ENCODE measurements at places on chromosomes 5 and 9. TPM values are rescaled to one million over a fixed set of nuclear protein-coding genes. Genes with fewer than 3 reads are reported as not detected.

- DNase-seq = no peak
- no peaks in the 10 kb centered on the region for H3K36me3 ChIP-seq
- H3K27ac ChIP-seq = no peak overlapping the region
- H3K27me3 ChIP-seq = peaks cover 27% of the 10 kb centered on the region
- peaks cover 6% of the 10 kb centered on the region for H3K4me1 ChIP-seq
Measured at GRCh38 chr5:67774267-67774552, 441.3 kb upstream of the PIK3R1 start.

GRCh38 chr9:134301387-134302129 lies 24.7 kb upstream of the RXRA start:
- no peak overlapping the region for H3K4me3 ChIP-seq
- peaks cover 12% of the 10 kb centered on the region for H3K27me3 ChIP-seq
- H3K4me1 ChIP-seq = peaks cover 17% of the 10 kb centered on the region
- DNase-seq = peak; percentile 65
- no peaks in the 10 kb centered on the region for H3K36me3 ChIP-seq
- no peak overlapping the region for H3K27ac ChIP-seq

DNA sequence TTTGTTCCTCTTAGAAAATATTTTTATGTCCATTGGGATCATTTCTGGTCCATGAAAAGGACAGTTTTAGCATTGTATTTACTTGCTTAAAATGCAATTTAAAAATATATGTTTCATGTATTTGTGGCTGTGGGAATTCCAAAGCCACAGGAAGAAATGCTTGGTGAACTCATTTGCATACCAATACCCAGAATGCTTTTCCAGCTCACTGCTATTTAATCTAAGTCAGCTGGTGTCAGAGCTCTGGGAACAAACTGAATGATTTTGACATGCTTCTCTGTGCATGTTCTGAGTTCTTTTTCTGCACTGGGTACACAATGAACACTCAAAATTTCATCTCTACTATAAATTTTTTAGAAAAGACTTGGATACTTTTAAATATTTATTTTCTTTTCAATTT lies 482.8 kb upstream of the ARRDC3 start:
- no peak overlapping the region for H3K27ac ChIP-seq
- no peaks in the 10 kb centered on the region for H3K36me3 ChIP-seq
- no peak for DNase-seq
- no peak overlapping the region for H3K4me3 ChIP-seq
- H3K27me3 ChIP-seq = no peaks in the 10 kb centered on the region

GRCh38 chr5:171957591-171958251 lies 48.7 kb downstream of the FBXW11 start:
- H3K36me3 ChIP-seq = peaks cover 7% of the 10 kb centered on the region
- peak overlapping the region; percentile 61 for H3K4me3 ChIP-seq
- DNase-seq = peak; percentile 60
- peak overlapping the region; percentile 74 for H3K27ac ChIP-seq
- no peaks in the 10 kb centered on the region for H3K27me3 ChIP-seq
- H3K4me1 ChIP-seq = peaks cover 78% of the 10 kb centered on the region

DNA sequence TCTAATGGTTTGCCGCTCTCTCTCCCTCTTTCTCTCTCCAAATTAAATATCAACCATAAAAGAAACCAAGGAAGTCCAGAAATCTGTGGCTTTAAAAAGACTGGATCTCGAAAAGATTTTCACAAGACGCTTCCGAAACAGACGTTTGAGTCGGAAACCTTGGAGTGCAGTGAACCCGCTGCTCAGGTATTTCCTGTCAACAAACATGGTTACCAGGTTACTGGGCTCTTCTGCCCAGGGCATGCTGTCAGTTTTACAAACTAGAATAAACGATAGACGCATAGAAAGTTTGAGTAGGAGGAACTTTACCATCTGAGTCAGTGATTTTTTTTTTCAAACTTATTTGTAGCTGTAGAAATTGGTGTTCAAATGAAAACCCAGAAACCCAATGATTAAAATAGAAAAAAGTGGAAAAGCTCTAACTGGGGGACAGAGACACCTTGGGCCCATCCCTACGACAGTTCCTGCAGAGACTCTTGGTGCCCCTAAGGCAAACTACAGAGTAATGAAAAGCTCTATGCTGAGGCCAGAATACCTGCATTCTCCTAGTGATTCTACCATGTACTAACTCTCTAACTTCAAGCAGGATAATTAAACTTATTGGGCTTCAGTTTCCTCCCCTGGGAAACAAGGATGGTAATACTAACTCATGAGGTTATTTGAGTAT lies 90.0 kb downstream of the DOCK8 start:
- no peak overlapping the region for H3K4me3 ChIP-seq
- H3K27me3 ChIP-seq = no peaks in the 10 kb centered on the region
- peak; percentile 17 for DNase-seq

- H3K4me3 ChIP-seq = no peak overlapping the region
- no peaks in the 10 kb centered on the region for H3K4me1 ChIP-seq
- H3K36me3 ChIP-seq = no peaks in the 10 kb centered on the region
Measured at GRCh38 chr9:36803961-36804360, 230.1 kb downstream of the PAX5 start.

DNA sequence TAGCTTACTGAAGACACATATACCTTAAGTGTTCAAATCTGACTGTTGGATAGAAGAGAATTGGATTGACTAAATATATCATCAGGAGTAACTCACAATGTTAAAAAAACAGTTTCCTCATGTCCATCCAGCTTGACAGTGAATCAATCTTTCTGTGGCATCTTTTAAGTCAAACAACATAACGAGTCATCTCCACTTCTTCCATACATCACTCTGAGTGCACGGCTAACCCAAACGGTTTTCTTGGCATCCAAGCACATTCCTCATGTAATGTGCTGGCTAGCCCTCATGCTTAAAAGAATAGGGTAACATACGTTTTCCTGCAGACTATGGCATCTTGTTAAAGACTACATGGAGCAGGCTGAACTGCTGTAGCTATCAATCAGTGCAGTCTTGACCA lies 291.5 kb upstream of the TRPC7 start:
- H3K4me3 ChIP-seq = no peak overlapping the region
- no peak for DNase-seq
- no peaks in the 10 kb centered on the region for H3K4me1 ChIP-seq
- H3K36me3 ChIP-seq = no peaks in the 10 kb centered on the region

- no peak overlapping the region for H3K27ac ChIP-seq
- no peaks in the 10 kb centered on the region for H3K4me1 ChIP-seq
- H3K36me3 ChIP-seq = peaks cover 2% of the 10 kb centered on the region
- no peak for DNase-seq
- no peak overlapping the region for H3K4me3 ChIP-seq
- no peaks in the 10 kb centered on the region for H3K27me3 ChIP-seq
Measured at GRCh38 chr5:8577792-8578191, 708.8 kb downstream of the MTRR start.

GRCh38 chr5:131460867-131461572 lies 174.0 kb downstream of the RAPGEF6 start:
- H3K27me3 ChIP-seq = no peaks in the 10 kb centered on the region
- peaks cover 41% of the 10 kb centered on the region for H3K4me1 ChIP-seq

GRCh38 chr5:31965227-31965626 lies 208.9 kb downstream of the GOLPH3 start:
- H3K4me3 ChIP-seq = no peak overlapping the region
- no peaks in the 10 kb centered on the region for H3K4me1 ChIP-seq
- no peaks in the 10 kb centered on the region for H3K27me3 ChIP-seq

DNA sequence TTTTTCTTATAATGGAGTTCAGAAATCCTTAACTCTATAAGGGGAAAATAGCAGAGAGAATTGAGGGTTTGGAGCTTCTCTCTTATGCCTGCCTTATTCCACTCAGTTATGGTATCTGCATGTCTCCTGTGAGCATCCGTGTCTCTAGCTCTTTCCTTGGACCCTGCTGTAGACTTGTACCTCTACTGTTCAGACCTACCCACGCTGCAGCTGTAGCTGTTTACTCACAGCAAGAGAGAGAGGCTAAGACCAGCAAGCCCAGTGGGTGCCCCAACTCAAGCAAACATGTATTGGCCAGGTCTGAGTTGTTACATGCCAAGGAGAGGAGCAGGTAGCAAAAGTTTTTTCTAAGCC lies 7.1 kb upstream of the PCSK1 start:
- H3K27me3 ChIP-seq = peaks cover 66% of the 10 kb centered on the region
- no peak overlapping the region for H3K4me3 ChIP-seq
- peaks cover 9% of the 10 kb centered on the region for H3K4me1 ChIP-seq
- H3K36me3 ChIP-seq = no peaks in the 10 kb centered on the region
- DNase-seq = no peak

DNA sequence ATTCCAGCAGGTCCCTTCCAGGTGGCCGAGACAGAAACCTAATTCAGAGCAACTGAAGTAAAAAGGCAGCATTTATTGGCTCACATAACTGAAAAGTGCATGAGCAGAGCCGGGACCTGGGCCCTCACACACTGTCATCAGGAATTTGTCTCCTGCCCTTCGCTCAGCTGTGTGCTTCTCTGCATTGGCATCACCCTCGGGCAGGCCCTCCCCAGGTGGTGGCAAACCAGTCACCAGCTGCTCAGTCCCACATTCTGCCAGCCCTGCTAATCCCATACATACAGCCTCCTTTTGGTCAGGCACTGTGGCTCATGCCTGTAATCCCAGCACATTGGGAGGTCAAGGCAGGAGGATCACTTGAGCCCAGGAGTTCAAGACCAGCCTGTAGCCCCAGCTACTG lies 11.5 kb upstream of the CPLX2 start:
- no peak for DNase-seq
- H3K4me3 ChIP-seq = no peak overlapping the region
- no peak overlapping the region for H3K27ac ChIP-seq
- H3K36me3 ChIP-seq = no peaks in the 10 kb centered on the region
- no peaks in the 10 kb centered on the region for H3K27me3 ChIP-seq
- H3K4me1 ChIP-seq = no peaks in the 10 kb centered on the region

- no peak overlapping the region for H3K4me3 ChIP-seq
- H3K36me3 ChIP-seq = no peaks in the 10 kb centered on the region
- no peaks in the 10 kb centered on the region for H3K4me1 ChIP-seq
- no peak for DNase-seq
Measured at GRCh38 chr9:135698767-135699166, 514 bp downstream of the SOHLH1 start.

DNA sequence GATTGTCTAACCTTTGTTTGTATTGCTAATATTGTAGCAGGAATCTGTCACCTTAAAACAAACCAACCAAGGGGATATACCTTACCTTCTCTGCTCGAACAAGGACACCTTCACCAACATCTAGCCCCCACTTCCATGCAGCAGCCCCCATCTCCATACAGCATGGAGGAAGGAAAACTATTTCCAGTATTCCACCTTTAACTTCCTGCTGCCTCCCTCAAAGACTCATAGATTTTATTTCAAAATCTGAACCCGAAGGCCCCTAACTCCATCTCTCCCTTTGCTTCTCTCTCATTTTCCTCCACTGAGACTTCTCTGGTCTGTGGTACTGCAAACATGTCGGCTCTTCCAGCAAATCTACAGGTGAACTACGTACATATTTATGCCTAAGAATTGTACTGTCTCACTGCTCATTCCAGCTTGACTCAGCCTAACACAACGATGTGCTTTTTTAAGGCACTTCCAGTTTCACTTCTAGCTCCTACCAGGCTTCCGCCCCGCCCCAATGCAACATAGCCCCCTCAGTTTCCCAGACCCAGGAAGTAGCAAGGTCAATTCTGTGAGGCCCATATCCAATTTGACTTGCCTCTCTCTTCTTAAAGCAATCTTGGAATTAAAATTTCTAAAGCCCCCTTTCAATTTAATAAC lies 70.7 kb upstream of the RNF38 start:
- peaks cover 25% of the 10 kb centered on the region for H3K4me1 ChIP-seq
- peak overlapping the region; percentile 81 for H3K4me3 ChIP-seq
- H3K27me3 ChIP-seq = no peaks in the 10 kb centered on the region
- DNase-seq = peak; percentile 71
- H3K27ac ChIP-seq = peak overlapping the region; percentile 91

DNA sequence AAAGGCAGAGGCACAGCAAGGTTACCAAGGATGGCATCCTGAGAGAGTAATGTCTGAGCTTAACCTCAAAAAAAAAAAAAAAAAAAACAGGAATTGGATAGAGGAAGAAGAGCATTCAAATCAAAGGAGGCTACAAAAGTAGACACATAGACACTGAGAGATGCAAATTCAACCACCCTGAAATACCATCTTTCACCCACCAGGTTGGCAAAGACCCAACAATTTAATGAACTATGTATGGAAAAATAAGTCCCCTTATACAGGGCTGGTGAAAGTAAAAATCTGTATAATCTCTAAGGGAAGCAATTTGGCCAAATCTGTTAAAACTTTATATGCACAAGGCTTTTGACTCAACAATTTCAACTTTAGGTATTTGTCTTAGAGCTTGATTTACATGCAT lies 4.9 kb downstream of the NADK2 start:
- peaks cover 28% of the 10 kb centered on the region for H3K4me1 ChIP-seq
- DNase-seq = no peak
- no peak overlapping the region for H3K4me3 ChIP-seq

DNA sequence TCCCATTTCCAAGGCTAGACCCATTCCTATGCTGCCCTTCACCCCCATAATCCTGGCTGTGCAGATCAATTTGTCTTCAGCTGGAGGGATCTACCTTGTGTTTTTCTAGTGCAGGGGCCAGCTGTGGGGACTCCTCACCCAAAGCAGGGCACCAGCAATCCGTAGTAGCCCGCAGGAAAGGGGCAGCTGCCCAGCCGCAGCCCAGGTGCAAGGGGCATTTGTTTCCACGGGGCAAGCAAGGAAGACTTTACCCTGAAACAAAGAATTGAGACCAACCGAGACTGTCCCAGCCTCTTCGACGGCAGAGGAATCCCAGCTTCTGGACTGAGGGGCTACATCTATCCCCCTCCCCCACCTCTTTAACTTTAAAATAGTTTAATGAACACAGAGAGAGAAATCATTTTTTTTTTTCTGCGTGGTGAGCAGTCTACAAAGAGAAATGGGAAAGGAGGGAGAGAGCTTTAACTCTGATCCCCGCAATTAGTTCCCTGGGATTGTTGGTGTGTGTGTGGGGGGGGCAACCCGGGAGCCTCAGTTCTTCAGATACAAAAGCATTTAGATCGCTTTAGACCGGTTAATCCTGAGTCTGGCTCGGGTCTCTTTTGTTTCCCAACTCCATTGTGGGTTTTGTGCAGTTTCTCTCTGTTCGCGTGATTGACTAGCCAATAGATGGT lies 10.6 kb upstream of the LHX2 start:
- no peak for DNase-seq
- H3K27ac ChIP-seq = no peak overlapping the region
- H3K4me3 ChIP-seq = peak overlapping the region; percentile 55
- peaks cover 1% of the 10 kb centered on the region for H3K36me3 ChIP-seq

GRCh38 chr9:15856591-15856990 lies 303.7 kb downstream of the CCDC171 start:
- no peak for DNase-seq
- H3K27me3 ChIP-seq = no peaks in the 10 kb centered on the region
- no peaks in the 10 kb centered on the region for H3K36me3 ChIP-seq

- H3K27me3 ChIP-seq = no peaks in the 10 kb centered on the region
- H3K4me3 ChIP-seq = no peak overlapping the region
- no peaks in the 10 kb centered on the region for H3K36me3 ChIP-seq
- no peak overlapping the region for H3K27ac ChIP-seq
Measured at GRCh38 chr9:105966834-105967233, 272.5 kb downstream of the TMEM38B start.

NIM1K gene
- total RNA-seq = 3.4 TPM

LCN10 gene
- 0.70 TPM for total RNA-seq

SOX30 gene
- total RNA-seq = 2.0 TPM

ECM2 gene
- total RNA-seq = not detected

TPPP gene
- 0.29 TPM for total RNA-seq

MUSK gene
- not detected for total RNA-seq

PPIC gene
- total RNA-seq = not detected
